SW480 (cell line): ENCODE measurements at places on chromosomes 11 and 22.

DNA sequence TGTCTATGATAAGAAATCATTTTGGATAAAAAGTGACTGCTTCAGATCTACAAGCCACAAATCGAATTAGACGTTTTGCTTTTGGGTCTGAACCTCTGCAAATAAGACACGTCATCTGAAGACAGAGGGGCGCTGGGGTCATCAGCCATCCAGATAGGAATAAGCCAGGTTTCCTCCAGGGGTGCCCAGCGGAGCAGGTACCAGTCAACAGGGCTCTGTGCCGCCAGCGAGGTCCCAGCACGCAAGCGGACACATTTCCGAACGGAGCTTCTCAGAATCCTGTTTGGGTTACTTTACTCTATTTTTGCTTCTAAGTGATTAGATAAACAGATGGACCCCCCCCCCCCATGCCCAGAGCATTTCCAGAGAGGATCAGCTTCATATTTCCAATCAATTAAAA lies 873.8 kb downstream of the BRD1 start:
- no peak for DNase-seq

- no peak for DNase-seq
Observed at GRCh38 chr22:36129486-36130388, 30.8 kb downstream of the APOL3 start.

DNA sequence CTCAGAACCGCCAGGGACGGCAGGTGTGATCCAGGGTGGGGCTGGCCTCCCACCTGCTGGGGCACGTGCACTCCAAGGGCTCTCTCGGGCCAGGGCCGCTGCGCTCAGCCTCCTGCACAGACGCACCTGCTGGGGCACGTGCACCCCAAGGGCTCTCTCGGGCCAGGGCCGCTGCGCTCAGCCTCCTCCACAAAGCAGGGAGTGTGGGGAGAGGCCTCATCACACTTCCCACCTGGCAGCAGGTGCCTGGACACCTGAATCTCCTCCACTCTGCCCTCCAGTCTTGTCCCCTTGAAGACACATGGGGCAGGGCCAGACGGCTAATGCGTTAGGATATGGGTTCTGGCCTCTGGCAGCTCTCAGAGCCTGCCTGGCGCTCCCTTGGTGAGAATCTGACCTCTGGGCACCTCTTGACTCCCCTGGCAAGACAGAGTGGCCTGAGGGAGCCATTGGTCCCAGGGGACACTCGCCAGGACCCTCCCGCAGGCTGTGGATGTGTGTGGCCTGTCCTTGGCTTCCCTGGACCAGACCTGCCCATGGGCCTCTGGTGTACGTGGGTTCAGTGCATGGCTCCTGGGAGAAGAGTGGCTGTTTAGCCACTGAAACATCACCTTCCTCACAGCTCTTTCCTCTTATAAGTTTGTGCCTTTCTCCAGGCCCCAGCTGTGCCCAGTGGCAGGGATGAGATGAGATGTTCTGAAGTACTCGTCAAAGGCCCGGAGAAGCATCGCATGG lies 73.5 kb downstream of the BRD1 start:
- DNase-seq, result no peak

DNA sequence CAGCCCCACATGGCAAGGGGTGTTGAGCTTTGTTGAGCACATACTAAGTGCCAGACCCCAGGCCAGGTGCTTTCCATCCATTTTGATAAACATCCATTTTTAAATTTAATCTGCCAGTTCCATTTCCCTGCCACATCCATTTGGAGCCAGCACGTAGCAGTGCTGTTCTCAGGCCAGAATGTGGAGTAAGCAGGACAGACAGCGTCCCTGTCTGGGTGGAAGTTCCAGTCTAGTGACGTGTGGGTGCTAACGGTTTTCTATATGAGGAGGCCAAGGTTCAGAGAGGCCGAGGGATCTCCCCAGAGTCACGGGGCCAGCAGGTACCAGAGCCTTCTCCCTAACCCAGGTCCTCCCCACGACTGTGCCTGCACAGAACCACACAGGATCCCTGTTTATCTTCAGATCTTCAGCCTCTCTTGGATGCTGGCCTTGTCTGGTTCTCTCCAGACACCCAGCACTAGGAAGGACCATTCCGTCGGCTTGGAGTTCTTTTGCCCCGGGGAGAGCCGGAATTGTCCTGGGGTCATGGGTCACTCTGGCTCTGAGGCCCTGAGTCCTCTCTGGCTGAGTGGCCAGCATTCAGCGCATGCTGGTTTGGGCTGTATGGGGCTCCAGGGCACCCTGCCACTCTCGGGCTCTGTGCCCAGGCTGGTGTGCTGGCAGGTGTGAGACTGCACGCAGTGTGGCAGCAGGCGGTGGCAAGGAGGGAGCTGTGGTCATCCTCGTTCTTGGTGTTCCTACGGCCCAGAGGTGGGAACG lies 63.6 kb upstream of the PPARA start:
- no peak for DNase-seq

GRCh38 chr11:72781063-72781312 lies 12.9 kb downstream of the STARD10 start:
- DNase-seq, result no peak

DNA sequence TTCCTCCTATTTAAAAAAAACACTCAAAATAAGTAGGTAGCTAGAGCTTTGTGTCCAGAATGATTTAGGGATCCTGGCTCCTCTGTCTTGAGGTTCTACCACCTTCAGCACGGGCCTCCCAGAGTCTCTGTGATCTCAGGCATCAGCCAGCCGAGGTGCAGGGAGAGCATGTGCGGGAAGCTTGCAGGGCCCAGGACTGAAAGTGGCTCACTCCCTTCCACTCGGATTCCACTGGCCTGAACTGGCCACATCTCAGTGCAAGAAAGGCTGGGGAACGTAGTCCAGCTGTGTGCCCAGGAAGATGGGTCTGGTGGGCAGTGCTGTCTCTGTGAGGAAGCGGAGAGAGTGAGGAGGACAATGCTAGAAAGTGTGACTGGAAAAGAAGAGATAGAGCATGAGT lies 68.3 kb upstream of the MYOD1 start:
- no peak for DNase-seq

GRCh38 chr11:86212019-86212611 lies 32.4 kb upstream of the EED start:
- DNase-seq, result no peak

DNA sequence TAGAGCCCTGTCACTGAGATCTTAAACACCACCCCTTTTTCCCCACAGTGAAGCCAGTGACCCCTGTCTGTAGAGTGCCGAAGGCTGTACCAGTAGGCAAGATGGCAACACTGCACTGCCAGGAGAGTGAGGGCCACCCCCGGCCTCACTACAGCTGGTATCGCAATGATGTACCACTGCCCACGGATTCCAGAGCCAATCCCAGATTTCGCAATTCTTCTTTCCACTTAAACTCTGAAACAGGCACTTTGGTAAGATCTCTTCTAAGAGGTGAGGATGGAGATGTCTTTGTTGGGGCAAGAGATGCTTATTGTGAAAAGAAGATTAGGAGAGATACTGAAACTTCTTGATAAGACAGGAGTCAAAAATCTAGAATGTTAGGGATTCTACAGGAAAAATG lies 75.9 kb downstream of the JAM3 start:
- no peak for DNase-seq

DNA sequence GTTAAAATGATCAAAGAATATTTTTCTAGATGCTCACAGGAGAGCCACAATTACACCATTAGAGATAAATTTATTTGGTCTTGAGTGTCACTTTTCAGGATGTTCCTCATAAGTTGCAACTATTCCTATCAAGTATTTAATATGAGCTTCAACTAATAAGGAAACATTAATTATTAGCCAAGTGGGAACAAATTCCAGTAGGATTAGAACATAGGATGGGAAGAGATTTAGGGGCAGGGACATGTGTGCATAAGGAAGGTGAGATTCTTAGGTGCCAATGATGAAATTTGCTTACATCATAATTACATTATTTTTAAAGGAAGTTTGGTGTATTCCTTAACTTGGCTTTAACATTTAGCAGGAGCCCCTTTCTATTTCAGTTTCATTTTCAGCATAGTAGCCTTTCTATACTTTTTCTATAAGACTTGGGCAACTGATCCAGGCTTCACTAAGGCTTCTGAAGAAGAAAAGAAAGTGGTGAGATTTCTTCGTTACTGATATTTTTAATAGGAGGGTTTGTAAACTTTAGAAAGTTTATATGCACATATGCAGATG lies 38.8 kb downstream of the CSRP3 start:
- no peak for DNase-seq

DNA sequence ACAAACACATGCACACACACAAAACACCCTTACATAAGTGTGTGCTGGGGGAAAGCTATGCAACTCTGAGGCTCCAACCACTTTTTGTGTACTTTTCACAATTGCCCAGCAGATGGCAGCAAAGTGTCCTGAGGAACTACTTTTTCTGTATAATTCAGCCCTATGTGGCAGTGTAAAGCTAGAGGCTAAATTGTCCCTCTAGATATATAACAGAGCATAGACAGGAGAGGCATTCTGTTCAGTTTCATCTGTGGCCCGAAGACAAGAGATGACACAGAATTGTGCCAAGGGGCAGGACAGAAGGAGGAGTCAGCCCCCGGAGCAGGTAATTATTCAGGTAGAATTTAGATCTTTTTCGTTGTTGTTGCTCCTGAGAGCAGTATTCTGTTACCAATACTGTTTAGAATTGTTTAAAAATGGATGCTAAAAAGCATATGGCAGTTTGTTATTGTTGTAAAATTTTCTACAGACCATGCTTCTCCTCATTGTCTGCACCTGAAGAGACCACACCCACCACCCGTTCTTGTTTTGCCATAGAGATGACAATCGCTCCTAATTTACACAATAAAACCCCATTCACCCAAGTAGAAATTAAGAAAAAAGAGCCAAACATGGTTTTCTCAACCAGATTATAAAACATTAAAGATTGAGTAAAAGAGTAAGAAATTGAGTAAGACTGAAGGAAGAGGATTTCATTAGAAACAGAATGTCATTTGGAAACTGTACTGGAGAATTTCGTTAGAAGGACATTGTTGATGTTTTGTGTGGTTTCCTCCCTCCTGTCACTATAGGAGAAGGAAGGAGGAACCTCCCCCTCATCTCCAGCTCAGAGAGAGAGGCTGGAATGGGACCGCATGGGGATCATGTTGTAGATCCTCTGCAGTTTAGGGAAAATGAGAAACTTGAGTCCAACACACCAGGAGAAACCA lies 14.5 kb upstream of the MS4A7 start:
- peak; percentile 65 for DNase-seq
